ENCODE measurements at places on chromosomes 16 and 17. TPM values are rescaled to one million over a fixed set of nuclear protein-coding genes. Genes with fewer than 3 reads are reported as not detected.

PGAP3 gene
- polyA plus RNA-seq, result 38.1 TPM

C1QTNF1 gene
- not detected for polyA plus RNA-seq

KRTAP9-2 gene
- polyA plus RNA-seq, result not detected

DNA sequence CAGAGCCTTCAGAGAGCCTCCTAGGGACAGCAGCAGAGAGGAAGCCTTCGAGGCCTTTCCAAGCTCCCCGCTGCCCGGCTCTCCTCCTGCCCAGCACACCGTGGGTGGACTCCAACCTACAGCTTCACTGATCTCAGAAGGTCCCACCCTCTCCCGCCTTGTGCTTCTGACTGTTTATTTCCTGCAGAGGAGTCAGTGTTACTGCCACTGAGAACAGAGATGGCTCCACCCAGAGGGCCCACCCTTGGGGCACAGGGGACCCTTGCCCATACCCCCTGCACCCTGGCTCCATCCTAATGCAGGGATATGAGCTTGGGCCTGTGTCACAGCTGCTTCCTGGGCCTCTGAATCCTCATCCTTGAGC is 52.8 kb upstream of the TOB1 start:
- DNase-seq, result no peak

SOX8 gene
- polyA plus RNA-seq, result 0.03 TPM

Data from B cell (primary cell).